ENCODE measurements at places on chromosomes 12 and 14.
A peak's percentile ranks its signal among the peaks of the same experiment; 100 is the strongest.

- DNase-seq: no peak
Measured at GRCh38 chr12:16492820-16493797, 112.9 kb downstream of the LMO3 start.

GRCh38 chr14:59961518-59962062 lies 41.6 kb downstream of the LRRC9 start:
- no peak for DNase-seq

GRCh38 chr12:121803861-121804416 lies at the start of gene SETD1B:
Gene SETD1B, plus strand, starts transcription at chr12:121804009. Its CDS starts 729 bp downstream, at chr12:121804738.
- peak; percentile 61 for DNase-seq

GRCh38 chr12:71865166-71865713 lies 25.7 kb downstream of the TBC1D15 start:
- DNase-seq: no peak

DNA sequence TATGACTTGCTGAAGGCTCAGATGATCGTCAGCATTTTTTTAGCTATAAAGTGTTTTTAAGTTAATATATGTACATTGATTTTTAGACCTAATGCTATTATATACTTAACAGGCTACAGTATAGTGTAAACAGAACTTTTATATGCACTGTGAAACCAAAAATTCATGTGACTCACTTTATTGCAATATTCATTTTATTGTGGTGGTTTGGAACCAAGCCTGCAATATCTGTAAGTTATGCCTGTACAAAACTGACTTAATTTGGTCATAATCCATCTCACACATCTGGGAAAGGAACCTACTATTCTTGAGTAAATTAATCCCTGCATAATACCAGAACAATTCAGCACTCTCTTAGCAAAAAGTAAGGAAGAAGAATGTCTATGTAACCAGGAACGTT lies 390.7 kb downstream of the SYT1 start:
- DNase-seq: no peak

DNA sequence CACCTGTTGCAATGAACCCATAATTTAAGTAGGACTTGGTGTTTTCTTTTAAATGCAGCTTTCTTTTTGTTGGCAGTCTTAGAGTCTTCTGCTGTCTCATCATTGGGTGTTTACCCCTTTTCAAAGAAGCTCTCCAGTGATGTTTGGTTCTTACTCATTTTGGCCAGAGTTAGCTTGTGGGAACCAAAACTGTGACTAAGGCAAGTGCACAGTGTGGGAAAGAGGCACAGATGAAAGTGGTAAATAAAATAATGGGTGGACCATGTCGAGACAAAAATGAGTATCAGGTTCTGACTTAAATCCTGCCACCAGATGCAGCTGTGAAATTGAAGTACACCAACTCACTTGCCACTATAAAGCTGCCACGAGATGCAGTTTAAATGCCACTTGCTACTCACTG lies 615.4 kb upstream of the MIS18BP1 start:
- DNase-seq: no peak

DNA sequence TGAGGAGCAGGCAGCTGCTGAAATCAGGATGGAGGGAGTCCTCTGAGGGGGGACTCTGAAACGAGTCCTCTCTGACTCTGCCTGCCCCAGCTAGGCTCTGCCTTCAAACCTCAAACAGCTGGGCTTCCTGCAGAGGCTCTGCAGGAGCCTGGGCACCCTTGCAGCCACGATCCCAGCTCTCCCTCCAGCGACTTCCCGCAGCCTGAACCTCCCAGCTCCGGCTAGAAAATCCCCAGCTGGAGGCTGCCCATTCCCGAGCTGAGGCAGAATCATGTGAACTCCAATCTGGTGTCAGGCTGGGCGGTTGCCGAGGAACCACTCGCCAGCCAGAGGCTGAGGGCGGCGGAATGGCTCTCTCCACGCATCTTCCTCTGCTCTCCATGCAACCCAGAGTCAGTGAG lies at the start of gene GPR68:
Gene GPR68, minus strand, starts transcription at position 204 of the 401 bp plus-strand sequence. CDS start 9,654 bp downstream, outside the sequence.
- DNase-seq: peak; percentile 57

GRCh38 chr12:114852976-114853529 lies 169.1 kb upstream of the TBX3 start:
- DNase-seq: no peak

DNA sequence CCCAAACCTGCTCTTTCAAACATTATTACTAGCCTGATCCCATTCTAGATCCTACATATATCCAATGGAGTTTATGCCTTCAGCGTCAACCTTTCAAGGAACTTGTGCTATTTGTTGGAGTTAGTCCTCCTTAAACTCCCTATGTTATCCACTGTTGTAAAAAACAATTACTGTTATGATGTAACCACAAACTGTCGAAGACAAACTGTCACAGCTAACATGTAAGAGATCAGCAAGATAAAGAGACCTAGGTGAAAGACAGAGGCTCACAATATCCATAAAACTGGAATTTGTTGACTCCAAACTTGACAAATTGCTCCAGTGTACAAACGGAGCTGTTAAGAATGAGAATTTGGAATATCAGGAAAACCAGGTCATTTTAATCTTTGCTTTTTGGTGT lies 70.7 kb downstream of the CDK17 start:
- DNase-seq: no peak

- no peak for DNase-seq
Measured at GRCh38 chr14:92577321-92577742, 63.8 kb downstream of the RIN3 start.

- DNase-seq: no peak
Measured at GRCh38 chr14:100695423-100695738, 31.3 kb upstream of the DLK1 start.
